ENCODE measurements at places on chromosomes 12 and 14. TPM values are rescaled to one million over a fixed set of nuclear protein-coding genes. Genes with fewer than 3 reads are reported as not detected.

The CCDC60 gene
- 3.7 TPM for total RNA-seq

The OR4E2 gene
- total RNA-seq, result not detected

The MGP gene
- 5.4 TPM for total RNA-seq

The WDHD1 gene
- total RNA-seq, result 15.5 TPM

The KRT86 gene
- total RNA-seq, result 0.14 TPM

The ENDOU gene
- 3.7 TPM for total RNA-seq

The ARPC3 gene
- total RNA-seq, result 164 TPM

The CLEC9A gene
- not detected for total RNA-seq

The SLCO1C1 gene
- total RNA-seq, result 0.58 TPM

The FBLN5 gene
- total RNA-seq, result 1.9 TPM

The TPPP2 gene
- not detected for total RNA-seq

The ACRBP gene
- 3.9 TPM for total RNA-seq

The C14orf132 gene
- 29.2 TPM for total RNA-seq

The LRFN5 gene
- 4.6 TPM for total RNA-seq

The MYRFL gene
- 0.43 TPM for total RNA-seq

The C1S gene
- 2.7 TPM for total RNA-seq

The GPRC5A gene
- total RNA-seq, result 152 TPM

The CCDC175 gene
- 0.39 TPM for total RNA-seq

The TMTC2 gene
- 13.5 TPM for total RNA-seq

The CIT gene
- total RNA-seq, result 50.9 TPM

The MYO1H gene
- 0.79 TPM for total RNA-seq

The C1R gene
- 5.4 TPM for total RNA-seq

The CACNA1C gene
- total RNA-seq, result 14.3 TPM

The APOLD1 gene
- 2.9 TPM for total RNA-seq

The AQP5 gene
- total RNA-seq, result 0.97 TPM

The BRMS1L gene
- total RNA-seq, result 14.6 TPM

The PPFIA2 gene
- total RNA-seq, result 2.0 TPM

The KRT6C gene
- total RNA-seq, result 0.31 TPM

The FLRT2 gene
- 127 TPM for total RNA-seq

The METTL25 gene
- 14.3 TPM for total RNA-seq

The RNASE1 gene
- total RNA-seq, result 476 TPM

The OAS2 gene
- total RNA-seq, result 4.2 TPM

Data from type B pancreatic cell (in vitro differentiated cells).